ENCODE measurements at places on chromosomes 1 and 21.
A peak's percentile ranks its signal among the peaks of the same experiment; 100 is the strongest.

- no peak for DNase-seq
These were observed 85.2 kb upstream of the VAV3 start for GRCh38 chr1:108050158-108050557.

DNA sequence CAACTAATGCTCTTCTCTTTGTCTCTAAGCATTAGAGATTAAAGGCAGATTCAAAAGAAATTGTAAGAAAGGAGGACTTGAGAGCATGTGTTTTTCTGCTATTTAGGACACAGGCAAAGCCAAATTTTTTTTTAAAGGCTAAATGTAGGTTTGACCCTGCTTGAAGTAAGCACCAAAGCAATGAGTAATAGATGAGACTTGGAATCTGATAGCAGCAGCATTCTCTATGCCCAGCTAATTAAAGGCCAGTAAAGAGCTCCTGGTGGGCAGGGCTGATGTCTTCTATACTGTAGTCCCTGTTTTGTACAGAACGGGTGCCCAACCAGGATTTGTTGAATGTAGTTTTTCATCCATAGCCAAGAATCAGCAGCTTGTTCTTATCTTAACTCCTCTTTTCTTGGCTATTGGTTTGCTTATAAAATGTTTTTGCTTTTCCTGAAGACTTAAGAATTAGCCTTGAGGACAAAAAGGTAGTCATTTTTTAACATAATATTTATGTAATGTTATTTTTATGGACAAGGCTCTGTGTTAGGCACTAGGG lies 179.6 kb downstream of the LMO4 start:
- no peak for DNase-seq

- DNase-seq = no peak
These were observed 276.1 kb upstream of the SPAG17 start for GRCh38 chr1:118461154-118461553.

DNA sequence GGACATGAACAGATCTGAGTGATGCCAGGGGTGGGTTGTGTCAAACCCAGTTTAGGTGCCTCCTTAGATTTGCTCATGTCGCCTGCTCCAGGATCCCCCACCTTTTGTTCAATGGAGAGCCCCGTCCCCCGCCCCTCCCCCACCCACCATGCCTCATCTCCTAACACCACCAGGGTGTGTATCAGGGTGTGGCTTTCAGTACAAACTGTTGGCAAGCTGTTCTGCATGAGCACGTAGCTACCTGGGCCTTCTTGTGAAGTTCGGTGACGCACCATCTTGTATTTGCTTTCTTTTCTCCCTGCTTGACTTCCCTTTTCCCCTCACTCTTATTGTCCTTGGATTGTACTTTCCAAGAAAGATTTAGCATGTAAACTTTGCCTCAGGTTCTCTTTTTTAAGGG lies 94.8 kb downstream of the EBNA1BP2 start:
- DNase-seq = no peak

DNA sequence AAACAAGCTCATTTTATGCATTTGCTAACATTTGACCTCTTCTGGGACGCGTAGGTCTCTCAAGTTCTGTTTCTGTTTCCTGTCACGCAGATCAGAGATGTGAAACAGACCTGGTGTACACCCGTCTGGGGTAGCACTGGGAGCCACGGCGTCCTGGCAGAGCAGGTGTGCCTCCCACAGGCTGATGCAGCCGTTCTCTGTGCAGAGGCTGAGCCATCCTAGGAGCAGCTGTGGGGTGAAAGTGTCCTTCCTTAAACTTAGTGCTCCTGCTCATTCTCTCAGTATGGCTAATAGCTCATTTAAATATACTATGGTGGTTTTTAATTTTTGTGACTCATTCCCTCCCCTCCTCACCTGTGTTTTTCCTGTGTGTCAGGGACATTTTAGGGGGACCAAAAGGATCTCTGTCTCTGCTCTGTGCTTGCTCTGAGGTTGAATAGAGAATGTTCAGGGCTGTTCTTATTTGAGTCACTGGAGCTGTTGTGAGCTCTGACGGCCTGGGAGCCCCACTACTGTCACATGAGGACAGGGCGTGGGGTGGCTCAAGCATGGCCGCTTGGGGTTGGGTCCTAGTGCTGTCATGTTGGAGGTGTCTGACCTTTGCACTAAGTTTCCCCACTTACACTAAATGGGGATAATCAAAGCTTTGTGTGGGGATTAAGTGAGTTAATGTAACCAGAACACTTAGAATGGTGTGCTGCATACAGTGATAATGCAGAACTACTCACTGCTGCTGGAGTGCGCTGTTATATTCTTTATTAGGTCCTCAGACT lies 43.0 kb downstream of the GALNT2 start:
- DNase-seq = peak; percentile 17
